ENCODE measurements at places on chromosomes 1 and 21.

DNA sequence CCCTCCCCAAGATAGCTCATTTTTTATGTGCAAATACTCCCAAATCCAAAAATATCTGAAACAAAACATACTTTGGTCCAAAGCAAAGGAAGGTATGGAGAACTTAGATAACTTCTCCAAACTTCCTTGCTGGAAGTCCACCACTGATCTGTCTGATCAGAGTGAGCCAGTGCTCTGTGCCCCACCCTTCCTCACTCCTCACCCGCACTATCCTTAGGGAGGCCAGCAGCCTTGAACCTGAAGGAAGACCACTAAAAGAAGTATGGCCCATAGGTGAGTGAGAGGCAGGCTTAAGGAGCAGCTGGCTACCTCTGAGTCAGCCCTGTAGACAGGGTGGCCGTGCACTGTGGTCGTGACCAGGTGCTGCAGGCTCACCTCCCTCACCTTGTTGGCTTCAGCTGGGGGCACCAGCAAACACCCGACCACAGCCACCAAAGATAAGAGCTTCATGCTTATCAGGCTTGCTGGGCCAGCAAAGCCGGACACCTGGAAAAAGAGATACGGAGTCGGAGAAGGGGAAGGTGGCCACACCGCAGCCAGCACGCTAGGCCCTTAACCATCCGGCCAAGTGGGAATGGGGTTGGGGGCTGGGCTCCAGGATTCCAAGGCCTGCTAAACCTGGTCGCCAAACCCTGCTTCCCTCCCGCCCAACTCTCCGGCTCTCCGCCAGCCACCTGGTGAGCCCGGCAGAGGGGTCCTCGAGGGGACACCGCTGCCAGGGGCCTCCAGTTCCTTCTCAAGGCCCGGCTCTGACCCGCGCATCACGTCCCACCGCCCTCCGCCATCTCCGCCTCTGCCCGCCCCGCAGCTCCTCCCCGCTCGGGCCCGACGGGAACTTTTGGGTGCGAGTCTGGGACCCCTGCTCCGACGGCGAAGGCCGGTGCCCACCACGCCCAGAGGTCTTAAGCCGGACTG lies 543 bp downstream of the TMEM9 start:
- no peak for DNase-seq

- DNase-seq, result peak; percentile 52
These were observed 27.7 kb downstream of the NEK2 start for GRCh38 chr1:211647711-211648121.

GRCh38 chr21:41338455-41338854 lies 21.9 kb downstream of the FAM3B start:
- no peak for DNase-seq

GRCh38 chr1:168360151-168361021 lies 79.7 kb downstream of the TBX19 start:
- DNase-seq, result no peak

DNA sequence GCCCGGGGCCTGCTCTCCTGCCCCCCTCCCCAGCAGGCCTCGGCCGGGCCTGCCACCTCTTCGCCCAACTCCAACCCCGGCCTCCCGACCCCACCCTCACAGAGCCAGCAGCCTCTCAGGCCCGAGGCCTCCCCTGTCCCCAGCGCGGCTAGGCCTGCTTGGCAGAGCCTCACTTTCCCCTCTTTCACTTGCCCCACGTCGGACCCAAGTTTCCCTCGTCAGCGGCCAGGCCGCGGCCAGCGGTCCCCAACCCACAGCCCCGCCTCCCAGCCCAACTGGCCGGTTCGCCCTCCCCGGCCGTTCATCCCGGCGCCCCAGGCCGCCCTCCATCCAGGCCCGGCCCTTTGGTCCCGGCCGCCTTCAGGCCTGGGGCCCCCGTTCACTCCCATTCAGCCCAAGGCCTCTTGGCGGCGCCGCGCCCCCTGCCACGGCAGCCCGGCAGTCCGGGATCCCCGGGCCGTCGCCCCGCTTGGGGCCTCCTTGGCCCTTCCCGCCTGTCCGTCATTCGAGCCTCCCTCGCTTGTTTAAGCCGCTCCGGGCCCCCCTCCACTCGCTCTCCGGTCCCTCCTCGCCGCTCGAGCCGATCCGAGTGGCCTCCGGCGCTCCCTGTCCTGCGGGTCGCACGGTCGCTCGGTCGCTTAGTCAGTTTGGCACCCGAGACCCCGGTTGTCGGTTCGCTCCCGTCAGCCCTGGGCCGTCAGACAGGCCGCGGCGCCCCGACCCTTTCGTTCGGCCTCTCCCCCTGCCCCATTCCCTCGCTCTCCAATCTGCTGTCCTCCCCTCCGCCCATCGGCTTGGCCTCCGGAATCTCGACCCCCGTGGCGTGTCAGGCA lies 1.4 kb downstream of the LRRC41 start:
- DNase-seq, result peak; percentile 66

GRCh38 chr1:229579059-229579673 lies 20.7 kb upstream of the ABCB10 start:
- DNase-seq, result no peak

- no peak for DNase-seq
These were observed 313.8 kb downstream of the GRIK1 start for GRCh38 chr21:29625990-29626389.

GRCh38 chr21:35026617-35027562 lies 22.2 kb downstream of the RUNX1 start:
- peak; percentile 71 for DNase-seq

DNA sequence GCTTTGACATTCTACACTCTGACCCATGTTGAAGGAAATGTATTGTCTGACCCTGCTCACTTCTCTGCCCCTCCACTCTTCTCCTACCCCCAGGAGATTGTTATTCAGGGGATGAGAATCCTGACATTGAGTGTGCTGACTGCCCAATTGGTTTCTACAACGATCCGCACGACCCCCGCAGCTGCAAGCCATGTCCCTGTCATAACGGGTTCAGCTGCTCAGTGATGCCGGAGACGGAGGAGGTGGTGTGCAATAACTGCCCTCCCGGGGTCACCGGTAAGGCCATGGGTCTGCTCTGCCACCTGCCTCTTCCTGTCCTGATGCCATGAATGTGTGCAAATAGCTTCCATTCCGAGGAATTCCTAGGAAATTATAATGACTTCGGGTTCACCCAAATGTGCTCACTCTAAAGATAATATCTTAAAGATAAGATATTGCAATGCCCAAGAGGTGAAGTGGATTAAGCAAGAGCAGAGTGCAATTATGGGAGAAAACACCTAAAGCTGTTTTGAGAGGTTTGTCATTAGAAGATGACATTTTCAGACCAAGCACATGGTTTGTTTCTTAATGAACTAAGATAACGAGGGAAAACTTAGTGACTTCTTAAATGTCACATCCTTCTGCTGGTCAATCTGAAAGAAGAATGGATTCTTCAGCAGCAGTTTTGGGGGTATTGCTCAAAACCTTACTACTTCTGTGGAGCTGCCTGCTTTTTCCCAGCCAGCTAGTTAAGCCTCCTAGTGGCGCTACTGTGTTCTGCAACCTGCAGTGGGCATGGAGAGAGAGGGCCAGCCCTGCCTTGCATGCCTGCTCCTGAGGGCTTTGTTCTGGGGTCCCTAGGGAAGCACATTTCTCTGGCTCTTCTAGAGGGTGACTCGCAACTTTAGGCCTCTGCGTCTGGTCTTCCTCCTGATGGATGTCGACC lies 41.6 kb downstream of the LAMC2 start:
- DNase-seq, result peak; percentile 56

DNA sequence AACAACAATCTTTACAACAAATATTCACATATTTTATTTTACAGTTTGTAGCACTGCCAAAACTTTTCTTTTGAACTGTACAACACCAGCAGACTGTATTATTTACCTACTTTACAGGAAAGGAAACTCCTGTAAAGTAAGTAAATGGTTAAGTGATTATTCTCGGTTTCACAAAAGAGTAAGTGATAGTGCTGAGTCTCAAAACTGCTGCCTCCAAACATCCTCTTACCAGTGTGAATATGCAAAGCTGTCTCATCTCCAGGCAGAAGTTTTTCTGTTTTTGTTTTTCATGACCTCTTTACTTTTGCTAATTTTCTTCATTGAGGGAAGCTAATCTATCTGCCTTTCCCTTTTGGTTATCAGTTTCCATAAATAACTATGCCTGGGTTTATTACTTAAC lies 286.7 kb downstream of the SRGAP2C start:
- no peak for DNase-seq

DNA sequence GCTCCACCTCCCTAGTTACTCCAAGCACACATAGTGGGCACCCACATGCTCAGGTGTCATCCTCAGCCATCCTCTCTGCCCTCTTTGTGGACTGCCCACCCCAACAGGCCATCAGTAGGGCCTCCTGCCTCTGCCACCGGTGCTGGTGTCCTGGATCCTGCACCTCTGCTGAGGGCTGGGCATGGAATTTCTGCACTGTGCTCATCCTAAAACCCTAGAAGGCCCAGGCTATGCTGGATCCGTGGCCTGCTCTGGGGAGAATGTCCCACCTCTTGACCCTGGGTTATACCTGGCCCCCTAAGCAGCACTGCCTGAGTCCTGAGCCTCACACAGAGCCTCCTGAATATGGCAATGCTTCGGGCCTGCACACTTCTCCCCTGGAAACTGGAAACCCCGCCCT lies 318.3 kb downstream of the MATN1 start:
- DNase-seq, result no peak

DNA sequence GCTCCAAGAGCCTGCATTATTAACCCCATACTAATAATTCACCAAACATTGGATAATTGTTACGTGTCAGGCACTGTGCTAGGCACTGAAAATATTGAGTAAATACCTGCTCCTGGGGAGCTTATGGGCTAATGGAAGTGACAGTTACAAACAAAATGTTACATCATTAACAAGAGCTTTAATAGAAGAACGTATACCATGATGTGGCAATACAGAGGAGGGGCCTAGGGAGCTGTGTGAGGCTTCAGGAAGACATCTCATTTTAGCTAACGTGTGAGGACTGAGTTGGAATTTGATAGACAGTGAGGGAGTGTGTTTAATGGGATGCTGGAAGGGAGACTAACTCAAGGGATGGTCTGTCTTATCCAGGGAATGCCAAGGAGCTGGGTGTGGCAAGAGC lies 16.5 kb upstream of the TSPAN2 start:
- no peak for DNase-seq

Data from transverse colon (tissue), 4 donors.